NCI-H2081 treated with DMSO at 0.1 percent for 48 hours (cell line): ENCODE measurements at places on chromosomes 7 and 10.
A peak's percentile ranks its signal among the peaks of the same experiment; 100 is the strongest.

DNA sequence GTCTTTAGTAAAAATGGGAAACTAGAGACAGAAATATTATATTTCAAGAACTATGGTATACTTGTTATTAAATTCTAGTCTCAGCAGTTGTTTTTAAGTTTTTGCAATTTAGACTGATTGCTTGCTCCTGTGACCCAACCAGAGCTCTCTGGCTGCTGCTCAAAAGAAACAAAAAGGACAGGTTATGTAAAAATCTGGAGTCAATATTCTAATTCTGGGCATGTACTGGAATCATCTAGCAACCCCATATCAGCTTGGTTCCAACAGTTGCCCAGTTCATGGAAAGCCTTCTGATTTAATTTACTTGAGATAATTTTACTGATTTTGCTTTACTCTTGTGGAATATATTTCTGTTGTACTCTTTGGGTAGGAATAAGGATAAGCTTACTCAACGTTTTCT, 10.3 kb downstream of the KCP start:
- no peak for DNase-seq

DNA sequence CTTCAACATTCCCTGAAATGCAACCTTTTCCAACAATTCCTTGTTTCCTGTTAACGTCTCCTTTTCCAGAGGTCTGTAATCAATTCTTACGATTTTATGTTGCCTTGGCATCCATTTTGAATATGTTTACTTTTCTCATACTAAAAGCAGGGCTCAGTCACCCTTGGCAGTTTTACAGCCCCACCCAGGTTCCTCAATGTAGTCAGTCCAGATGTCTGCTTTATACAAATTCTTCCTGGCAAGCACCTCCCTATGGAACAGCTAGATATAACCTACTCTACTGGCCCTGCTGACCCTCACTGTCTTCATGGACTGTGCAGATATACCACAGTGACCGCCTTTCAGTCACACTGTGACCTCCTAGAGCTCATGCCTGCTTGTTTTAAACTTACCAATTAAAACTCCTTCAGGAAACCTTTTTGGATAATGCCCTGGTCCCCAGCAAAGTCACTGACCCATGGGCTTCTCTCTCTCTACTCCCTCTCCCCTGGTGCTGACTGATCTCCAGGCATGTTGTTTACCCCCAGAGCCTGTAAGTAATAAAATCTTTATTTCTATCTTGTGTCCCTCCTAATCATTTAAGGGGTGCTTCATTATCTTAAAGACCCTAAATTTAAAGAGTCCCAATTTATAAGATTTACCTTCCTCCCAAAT, 147.1 kb upstream of the STEAP1 start:
- no peak for DNase-seq

GRCh38 chr10:7610651-7611389, 55.9 kb downstream of the ITIH5 start:
- no peak for DNase-seq

GRCh38 chr10:124878457-124878739, 63.5 kb upstream of the ZRANB1 start:
- no peak for DNase-seq

DNA sequence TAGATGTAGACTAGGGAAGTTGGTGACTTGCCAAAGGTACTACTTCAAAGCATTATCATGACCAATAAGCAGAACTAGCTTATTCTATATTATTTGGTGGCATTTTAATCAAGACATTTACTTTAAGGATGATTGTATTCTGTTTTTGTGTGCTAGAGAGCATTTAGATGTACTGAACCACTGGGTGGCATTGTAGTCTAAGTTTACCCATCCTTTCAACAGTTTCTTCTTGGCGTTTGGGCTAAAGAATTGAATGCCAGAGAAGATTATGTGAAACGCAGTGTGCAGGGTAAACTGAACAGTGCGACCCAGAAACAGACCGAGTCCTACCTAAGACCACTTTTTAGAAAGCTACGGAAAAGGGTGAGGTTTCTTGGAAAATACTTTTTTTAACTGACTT, 26.8 kb downstream of the PRPF18 start:
- DNase-seq, result no peak

DNA sequence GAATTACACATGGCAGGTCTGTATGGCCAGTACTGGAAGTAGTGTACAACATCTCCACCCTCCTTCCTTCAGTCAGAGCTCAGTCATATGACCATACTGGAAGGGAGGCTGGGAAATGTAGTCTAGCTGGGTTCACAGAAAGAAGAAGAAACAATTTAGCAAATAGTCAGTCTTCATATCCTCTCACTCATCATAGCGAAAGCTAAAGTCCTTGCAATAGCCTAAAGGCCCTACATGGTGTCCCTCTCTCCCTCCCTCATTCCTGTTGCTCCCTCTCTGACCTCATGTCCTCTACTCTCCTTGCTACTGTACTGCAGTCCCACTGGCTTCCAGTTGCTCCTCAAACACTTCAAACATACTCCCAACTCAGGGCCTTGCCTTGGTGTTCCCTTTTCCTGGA, 4.3 kb upstream of the CALU start:
- DNase-seq, result no peak

DNA sequence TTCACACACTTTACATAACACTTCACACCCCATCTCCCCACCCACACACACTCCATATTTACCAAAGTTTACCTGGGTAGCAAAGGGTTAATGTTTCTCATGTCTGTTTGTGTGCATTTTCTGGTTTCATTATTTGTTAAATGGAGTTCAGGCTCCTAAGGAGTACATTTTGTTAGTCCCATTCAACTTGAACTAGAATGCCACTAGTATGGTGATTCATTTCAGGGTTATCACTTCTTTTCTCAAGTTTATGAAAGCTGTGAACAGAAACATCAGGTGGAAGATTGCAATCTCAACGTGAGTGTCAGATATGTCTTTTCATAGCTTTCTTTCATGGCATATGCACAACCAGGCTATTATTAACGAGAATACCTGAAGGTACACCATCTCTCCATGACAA, 1027.5 kb downstream of the GATA3 start:
- DNase-seq, result no peak

- DNase-seq, result no peak
Observed at GRCh38 chr10:67527351-67527750, 168.6 kb downstream of the CTNNA3 start.

DNA sequence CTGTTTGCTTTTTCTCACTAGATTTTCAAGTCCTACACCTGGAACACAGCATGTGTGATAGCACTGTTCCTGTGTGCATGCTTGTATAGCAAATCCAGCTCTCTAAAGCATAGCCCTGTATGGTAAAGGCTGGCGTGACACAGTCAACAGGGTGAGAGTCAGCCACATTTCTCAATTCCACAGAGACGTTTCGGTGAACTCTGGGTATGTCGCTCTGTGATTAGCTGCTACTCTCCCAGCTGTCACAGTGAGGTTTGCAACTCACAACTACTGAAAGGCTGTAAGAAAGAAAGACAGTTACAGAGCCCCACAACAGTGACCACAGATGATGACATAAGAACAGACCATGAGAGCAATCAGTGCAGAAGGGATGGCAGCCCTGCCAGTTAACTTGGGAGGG, 170.6 kb upstream of the IMMP2L start:
- no peak for DNase-seq

DNA sequence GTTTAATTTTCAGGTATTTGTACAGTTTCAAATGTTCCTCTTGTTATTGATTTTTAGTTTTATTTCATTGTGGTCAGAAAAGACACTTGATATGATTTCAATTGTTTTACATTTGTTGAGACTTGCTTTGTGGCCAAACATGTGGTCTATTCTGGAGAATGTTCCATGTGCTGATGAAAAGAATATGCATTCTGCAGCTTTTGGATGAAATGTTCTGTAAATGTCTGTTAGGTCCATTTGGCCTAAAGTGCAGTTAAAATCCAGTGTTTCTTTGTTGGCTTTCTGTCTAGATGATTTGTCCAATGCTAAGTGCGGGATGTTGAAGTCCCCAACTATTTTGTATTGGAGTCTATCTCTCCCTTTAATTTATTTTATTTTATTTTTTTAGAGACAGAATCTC, 70.5 kb downstream of the ZNF503 start:
- no peak for DNase-seq

DNA sequence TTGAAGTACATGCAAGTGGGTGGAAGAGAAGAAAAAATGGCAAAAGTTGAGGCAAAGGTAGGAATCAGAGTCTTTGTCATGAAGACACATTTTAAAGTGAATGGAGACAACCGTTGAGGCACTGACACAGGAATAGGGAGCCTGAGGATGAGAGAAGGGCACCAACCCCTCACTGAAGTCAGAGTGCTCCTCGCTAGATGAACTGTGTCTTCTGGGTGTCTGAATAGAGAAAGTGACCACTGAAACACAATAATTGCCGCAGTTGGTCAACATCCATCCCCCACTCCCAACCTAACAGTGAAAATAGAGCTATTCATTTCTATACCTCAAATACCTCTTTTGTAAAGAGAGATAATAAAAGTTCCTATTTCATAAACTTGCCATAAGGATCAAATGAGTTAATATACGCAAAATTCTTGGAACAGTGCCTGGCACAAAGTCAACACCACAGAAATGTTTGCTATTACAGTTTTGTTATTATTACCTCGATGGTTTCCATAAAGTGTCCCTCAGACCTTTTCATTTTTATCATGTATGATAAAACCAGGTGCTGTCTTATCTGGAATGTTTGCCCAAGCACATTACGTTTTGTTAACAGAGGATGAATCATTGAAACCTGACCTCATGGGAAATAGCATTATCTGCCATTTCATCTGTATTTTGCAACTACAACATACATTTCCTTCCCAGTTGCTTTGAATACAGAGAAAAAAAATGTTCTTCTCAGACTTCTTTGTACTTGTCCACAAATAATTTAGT, 61.8 kb upstream of the SP4 start:
- peak; percentile 63 for DNase-seq

DNA sequence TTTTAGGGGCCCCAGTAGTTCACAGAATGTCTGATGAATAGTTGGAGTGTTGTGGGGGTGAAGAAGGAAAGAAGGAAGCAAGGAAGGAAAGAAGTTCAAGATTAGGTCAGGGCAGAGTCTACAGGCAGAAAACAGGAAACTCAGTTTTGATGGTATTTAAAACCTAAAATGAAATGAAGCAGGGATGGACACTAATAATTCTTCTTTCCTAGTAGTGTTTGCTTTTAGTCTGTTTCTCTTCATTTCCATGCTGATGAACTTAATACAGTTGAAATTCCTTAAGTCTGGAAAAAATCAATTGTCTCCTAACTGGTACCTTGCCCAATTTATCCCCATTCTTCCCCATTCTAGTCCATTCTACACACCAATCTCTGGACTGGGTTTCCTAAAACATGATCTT, 59.0 kb upstream of the GSAP start:
- DNase-seq, result no peak

DNA sequence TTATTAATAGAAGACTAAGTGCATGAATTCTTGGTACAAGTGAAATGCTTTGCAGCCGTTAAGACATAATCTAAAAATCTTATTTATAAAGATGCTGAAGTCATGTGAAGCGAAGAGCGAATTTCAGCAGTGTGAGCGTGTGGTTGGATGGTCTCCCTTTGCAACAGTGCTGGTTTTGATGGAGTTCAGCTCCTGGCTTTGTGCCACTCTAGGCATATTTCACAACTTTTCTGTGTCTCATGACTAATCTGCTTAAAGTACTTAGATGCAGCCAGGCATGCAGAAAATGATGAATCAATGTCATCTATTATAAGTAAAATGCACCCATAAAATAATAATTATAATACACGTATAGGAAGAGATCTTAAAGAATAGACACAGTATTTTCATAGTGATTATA, 107.2 kb upstream of the TCERG1L start:
- no peak for DNase-seq

DNA sequence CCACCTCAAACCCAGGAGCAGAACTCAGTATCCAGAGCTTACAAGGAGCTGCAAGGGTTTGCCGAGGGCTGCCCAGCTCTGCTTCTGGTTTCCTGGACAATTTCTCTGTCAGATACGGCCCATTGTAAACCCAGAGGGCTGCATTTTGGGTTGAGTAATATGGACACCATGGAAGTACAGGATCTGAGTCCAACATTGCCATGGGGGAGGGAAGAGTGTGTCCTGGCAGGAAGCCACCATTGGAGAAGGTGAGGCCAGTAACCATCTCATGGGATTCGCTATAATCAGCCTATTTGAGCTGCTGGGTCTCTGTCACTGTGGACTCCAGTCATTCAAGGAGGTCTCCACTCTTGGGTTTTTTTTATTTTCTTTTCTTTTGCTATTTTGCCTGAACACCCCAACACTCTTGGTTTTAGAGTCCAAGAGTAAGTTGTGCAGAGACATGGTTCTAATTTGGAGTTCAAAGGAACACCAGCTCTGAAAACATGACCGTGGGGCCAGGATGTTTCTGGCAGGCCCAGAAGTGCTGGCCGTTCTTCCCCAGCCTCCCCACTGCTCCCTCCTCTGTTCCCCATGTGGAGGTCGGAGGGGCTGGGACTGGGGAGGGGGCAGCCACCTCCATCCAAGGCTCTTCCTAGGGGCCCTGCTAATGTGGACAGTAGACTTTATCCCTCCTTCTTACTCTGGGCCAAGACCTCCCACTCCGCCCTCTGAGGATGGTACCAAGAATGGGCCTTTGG, 46.2 kb downstream of the CHST3 start:
- no peak for DNase-seq

DNA sequence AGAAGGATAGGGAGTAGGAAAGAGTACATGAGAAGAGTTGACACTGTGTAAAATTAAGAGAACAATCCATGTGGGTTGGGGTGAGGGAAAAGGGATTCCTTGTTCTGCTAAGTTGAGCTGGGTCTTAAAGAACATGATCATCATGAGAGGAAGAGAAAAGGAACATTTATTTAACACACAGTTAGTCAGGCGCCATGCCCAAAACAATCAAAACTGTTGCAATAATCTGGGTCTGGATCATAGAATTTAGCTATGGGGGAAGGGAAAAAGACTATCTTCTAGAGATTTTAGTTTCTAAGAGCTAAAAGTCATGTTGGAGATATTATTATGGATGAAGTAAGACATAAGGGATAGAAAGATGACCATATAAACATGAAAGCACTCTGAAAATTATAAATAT, 178.9 kb downstream of the SEM1 start:
- no peak for DNase-seq

GRCh38 chr10:72076756-72077155, 11.6 kb downstream of the SPOCK2 start:
- DNase-seq, result no peak

DNA sequence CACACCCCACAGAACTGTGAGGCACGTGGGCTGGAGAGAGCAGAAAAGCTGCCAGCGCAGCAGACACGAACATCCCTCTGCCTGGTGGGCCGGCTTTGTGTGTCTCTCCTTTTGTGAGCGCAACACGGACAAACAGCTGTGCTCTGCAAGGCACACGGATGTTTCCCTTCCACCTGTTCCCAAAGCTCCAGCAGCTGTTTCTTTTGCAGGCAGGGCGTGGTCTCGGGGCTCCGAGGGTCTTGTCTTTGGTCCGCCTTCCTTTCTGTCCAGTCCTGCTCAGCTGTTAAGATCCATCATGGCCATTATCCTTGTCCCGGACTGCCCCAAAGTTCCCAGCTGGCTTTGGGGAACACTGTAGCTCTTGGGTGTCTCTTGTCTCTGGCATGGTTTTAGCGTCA, 32.7 kb upstream of the SH2B2 start:
- no peak for DNase-seq
